ENCODE measurements at places on chromosomes 2 and 18. TPM values are rescaled to one million over a fixed set of nuclear protein-coding genes. Genes with fewer than 3 reads are reported as not detected.

TXNDC2 gene
- not detected for total RNA-seq

SLC35F6 gene
- 55.1 TPM for total RNA-seq

CCL20 gene
- total RNA-seq: 1.3 TPM

GRCh38 chr2:20669562-20670314, 2.8 kb downstream of the GDF7 start:
- DNase-seq: no peak
- H3K27me3 ChIP-seq: peaks cover 86% of the 10 kb centered on the region
- H3K4me1 ChIP-seq: no peaks in the 10 kb centered on the region
- H3K4me3 ChIP-seq: peak overlapping the region; percentile 44
- no peak overlapping the region for H3K27ac ChIP-seq

DNA sequence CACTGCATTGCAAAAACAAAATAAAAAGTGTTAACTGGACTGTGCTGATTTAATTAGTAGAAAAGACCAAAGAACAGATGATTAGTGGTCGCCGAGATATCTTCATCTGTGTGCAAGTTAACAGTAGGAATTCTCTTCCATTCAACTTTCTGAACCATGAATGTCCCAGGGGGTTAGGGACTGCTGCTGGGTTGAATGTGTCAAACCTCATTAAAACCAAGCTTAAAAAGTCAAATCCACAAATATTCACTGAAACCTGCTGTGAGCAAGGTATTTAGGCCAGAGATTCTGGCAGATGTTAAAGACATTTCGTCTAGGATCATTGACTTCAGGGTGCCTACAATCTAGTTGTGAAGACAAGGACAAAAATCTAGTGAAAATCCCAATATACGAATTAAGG, 58.7 kb downstream of the STPG4 start:
- H3K27ac ChIP-seq: no peak overlapping the region
- no peak overlapping the region for H3K4me3 ChIP-seq
- H3K36me3 ChIP-seq: no peaks in the 10 kb centered on the region
- no peaks in the 10 kb centered on the region for H3K4me1 ChIP-seq

GRCh38 chr18:13661051-13661778, 65.1 kb downstream of the FAM210A start:
- H3K27me3 ChIP-seq: no peaks in the 10 kb centered on the region
- DNase-seq: no peak
- no peak overlapping the region for H3K4me3 ChIP-seq
- H3K4me1 ChIP-seq: no peaks in the 10 kb centered on the region
- H3K27ac ChIP-seq: no peak overlapping the region

GRCh38 chr2:239956818-239957261, 68.3 kb downstream of the NDUFA10 start:
- H3K4me1 ChIP-seq: peaks cover 14% of the 10 kb centered on the region
- no peaks in the 10 kb centered on the region for H3K36me3 ChIP-seq
- no peaks in the 10 kb centered on the region for H3K27me3 ChIP-seq

- peak; percentile 37 for DNase-seq
- no peak overlapping the region for H3K27ac ChIP-seq
- no peaks in the 10 kb centered on the region for H3K27me3 ChIP-seq
Observed at GRCh38 chr2:238924796-238925195, 76.9 kb downstream of the TWIST2 start.

GRCh38 chr2:143725400-143725799, 596.2 kb downstream of the ARHGAP15 start:
- H3K4me1 ChIP-seq: no peaks in the 10 kb centered on the region
- no peak overlapping the region for H3K27ac ChIP-seq
- H3K4me3 ChIP-seq: no peak overlapping the region
- no peak for DNase-seq
- no peaks in the 10 kb centered on the region for H3K27me3 ChIP-seq

DNA sequence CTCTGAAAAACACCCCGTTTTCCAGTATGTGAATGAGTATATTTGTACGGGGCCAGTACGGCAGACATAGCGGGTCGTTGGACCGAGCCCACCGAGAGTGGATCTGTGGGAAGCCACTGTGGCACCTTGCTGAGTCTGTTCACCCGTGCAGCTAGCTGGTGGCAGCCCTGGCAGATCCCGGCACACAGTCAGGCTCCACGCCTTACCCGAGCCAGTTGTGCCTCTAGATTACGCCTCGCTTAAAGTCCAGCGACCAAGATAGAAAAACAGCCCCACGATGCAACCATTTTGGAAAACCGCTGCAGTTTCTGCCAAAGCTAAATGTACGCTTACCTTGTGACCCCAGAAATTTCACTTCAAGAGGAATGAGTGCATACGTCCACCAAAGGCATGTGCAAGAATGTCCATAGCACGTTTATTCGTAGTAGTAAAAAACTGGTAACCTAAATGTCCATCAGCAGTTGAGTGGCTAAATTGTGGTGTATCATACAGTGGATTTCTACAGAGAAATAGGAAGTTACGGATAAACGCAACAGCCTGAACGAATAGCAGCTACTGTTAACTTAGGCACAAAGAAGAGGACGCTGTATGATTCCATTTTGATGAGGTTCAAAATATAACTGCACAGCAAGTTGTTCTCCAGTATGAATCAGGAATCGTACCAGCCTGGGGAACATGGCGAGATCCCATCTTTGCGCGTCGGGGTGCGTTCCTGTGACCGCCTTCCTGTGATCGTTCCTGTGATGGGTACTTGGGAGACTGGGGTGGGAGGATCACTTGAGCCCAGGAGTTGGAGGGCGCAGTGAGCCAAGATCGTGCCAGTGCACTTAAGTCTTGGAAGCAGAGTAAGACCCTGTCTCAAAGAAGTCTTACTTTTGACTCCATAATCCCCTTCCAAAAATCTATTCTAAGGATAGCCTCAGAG, 688 bp upstream of the WDR33 start:
- peaks cover 4% of the 10 kb centered on the region for H3K4me1 ChIP-seq
- peak overlapping the region; percentile 97 for H3K27ac ChIP-seq
- peak overlapping the region; percentile 92 for H3K4me3 ChIP-seq
- no peaks in the 10 kb centered on the region for H3K27me3 ChIP-seq

Measured in breast epithelium (tissue), 4 donors.